HepG2 (cell line): ENCODE measurements at places on chromosomes 12 and 14. TPM values are rescaled to one million over a fixed set of nuclear protein-coding genes. Genes with fewer than 3 reads are reported as not detected.

GRCh38 chr12:19217446-19217845, 87.9 kb downstream of the PLEKHA5 start:
- no peak for DNase-seq
- peaks cover 6% of the 10 kb centered on the region; the same call in 1 of the 2 replicates for H3K4me1 ChIP-seq
- H3K27ac ChIP-seq: no peak overlapping the region
- no peaks in the 10 kb centered on the region for H3K36me3 ChIP-seq
- no peaks in the 10 kb centered on the region for H3K27me3 ChIP-seq

DNA sequence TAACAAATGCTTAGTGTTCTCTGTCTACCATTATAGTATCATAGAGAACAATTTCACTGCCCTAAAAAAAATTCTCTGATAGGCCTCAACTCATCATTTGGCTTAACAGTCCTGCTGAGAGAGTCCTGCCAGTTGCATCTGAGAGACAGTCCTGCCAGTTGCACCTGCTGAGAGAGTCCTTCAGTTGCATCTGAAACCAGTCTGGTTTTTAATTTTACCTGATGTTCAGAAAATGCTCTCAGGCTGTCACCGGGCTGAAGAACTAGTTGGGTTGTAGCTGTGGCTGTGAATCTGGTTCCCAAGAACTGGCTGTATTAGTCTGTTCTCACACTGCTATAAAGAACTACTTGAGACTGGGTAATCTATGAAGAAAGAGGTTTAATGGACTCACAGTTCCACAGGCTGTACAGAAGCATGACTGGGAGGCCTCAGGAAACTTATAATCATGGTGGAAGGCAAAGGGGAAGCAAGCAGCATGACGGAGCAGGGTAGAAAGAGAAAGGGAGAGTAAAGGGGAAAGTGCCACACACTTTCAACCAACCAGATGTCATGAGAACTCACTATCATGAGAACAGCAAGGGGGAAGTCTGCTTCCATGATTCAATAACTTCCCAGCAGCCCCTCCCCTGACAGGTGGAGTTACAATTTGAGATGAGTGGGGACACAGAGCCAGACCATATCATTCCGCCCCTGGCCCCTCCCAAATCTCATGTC, 51.6 kb downstream of the PRKCH start:
- no peak for DNase-seq
- H3K27ac ChIP-seq: no peak overlapping the region
- H3K4me1 ChIP-seq: no peaks in the 10 kb centered on the region
- no peak overlapping the region for H3K4me3 ChIP-seq

DNA sequence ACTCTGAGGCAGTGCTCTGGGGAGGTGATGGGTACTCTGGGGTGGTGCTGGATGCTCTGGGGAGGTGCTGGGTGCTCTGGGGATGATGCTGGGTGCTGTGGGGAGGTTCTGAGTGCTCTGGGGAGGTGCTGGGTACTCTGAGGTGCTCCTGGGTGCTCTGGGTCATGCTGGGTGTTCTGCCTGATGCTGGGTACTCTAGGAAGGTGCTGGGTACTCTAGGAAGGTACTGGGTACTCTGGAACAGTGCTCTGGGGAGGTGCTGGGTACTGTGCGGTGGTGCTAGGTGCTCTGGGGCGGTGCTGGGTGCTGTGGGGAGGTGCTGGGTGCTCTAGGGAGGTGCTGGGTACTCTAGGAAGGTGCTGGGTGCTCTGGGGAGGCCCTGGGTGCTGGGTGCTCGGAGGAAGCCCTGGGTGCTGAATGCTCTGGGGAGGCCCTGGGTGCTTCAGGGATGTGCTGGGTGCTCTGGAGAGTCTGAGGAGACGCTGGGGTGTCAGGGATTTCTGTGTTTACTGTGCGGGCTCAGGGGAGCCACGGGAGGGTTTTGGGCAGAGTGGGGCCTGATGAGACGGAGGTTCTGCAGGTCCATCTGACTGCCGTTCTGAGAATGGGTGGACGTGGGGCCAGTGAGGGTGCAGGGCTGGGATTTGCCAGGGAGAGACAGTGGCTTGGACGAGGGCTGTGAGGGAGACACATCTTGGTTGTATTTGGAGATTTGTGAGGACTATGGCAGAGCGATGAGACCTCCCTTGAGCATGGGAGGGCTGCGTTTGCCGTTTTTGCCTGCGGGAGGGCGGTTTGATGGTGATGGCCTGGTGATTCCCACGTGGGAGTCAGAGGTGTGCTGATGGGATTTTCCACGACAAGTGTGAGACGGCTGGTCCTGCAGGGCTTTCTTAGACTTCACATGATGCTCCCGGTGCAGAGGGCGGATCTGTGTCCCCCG, 30.0 kb downstream of the MMP17 start:
- H3K36me3 ChIP-seq: no peaks in the 10 kb centered on the region
- H3K27ac ChIP-seq: no peak overlapping the region
- H3K4me1 ChIP-seq: peaks cover 91% of the 10 kb centered on the region
- no peak for DNase-seq
- H3K27me3 ChIP-seq: peaks cover 15% of the 10 kb centered on the region; the same call in 2 of the 3 replicates
- no peak overlapping the region for H3K4me3 ChIP-seq

- peaks cover 35% of the 10 kb centered on the region for H3K4me1 ChIP-seq
- peak overlapping the region; percentile 97 for H3K4me3 ChIP-seq
- H3K27ac ChIP-seq: no peak overlapping the region
- H3K36me3 ChIP-seq: no peaks in the 10 kb centered on the region
Observed at GRCh38 chr12:27524839-27525753, 1.1 kb downstream of the PPFIBP1 start.

The RAPGEF3 gene
- 0.07 TPM in 1 of 2 replicates, not detected in the other for total RNA-seq

GRCh38 chr12:13278249-13278787, 81.8 kb downstream of the EMP1 start:
- H3K27ac ChIP-seq: no peak overlapping the region
- H3K4me3 ChIP-seq: no peak overlapping the region

DNA sequence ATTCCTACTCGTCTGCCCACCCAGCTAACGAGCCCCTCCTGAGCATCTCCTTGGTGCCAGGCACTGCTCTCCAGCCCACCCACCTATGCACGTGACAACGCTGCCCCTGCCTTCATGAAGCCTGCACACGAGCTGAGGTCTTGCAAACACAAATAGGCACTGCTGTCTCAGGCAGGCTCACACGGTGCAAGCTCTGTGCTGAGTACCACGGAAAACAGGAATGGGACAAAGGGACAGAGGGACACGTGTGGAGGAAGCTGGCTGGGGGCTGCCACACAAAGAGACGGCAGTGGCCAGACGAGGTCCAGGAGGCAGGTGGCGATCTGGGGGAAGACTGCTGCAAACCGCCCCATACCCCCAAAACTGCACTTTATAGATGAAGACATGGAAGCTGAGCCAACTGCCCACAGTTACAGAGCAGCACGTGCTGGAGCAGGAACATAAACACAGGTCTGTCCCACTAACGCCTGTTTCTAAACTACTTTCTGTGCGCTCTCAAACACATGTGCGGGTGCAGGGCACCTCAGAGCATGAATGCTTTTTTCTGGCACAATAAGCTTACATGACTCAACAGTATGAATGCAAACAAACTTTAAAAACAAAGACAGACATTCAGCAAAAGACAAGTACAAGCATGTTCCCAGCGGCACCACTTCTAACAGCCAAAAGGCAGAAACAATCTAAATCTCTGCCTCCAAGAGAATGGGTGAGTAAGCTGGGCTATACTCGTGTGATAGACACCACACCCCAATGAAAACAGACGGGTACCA, 64.5 kb downstream of the AMN start:
- H3K27me3 ChIP-seq: no peaks in the 10 kb centered on the region
- H3K27ac ChIP-seq: no peak overlapping the region
- no peaks in the 10 kb centered on the region for H3K4me1 ChIP-seq
- peaks cover 56% of the 10 kb centered on the region for H3K36me3 ChIP-seq
- peak; percentile 6 for DNase-seq

The APPL2 gene
- 9.9 and 10.5 TPM in 2 replicates for total RNA-seq

- no peaks in the 10 kb centered on the region for H3K36me3 ChIP-seq
- no peak overlapping the region for H3K27ac ChIP-seq
- DNase-seq: peak; percentile 50
Observed at GRCh38 chr12:11581179-11581755, 68.2 kb upstream of the ETV6 start.
